ENCODE measurements at places on chromosomes 4 and X.
A peak's percentile ranks its signal among the peaks of the same experiment; 100 is the strongest.

DNA sequence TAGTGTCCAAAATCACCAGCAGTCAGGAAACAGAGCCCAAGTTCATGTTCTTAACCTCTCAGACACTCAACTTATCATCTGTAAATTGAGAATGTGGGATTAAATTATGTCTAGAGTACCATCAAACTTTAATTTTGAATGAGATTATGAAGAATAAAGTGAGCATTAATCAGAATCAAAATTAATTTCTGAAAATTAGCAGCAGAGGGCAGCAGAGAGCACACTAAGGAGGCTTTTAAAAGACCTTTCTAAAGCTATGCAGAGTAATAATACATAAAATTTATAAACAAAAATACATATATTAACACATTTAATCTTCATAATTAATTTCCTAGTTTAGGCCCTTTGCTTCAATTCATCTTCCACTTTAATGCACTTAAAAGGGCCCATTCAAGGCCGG is 7.1 kb downstream of the TASL start:
- no peak overlapping the region for H3K4me3 ChIP-seq
- no peak overlapping the region for H3K27ac ChIP-seq
- peaks cover 4% of the 10 kb centered on the region for H3K36me3 ChIP-seq
- DNase-seq: no peak

DNA sequence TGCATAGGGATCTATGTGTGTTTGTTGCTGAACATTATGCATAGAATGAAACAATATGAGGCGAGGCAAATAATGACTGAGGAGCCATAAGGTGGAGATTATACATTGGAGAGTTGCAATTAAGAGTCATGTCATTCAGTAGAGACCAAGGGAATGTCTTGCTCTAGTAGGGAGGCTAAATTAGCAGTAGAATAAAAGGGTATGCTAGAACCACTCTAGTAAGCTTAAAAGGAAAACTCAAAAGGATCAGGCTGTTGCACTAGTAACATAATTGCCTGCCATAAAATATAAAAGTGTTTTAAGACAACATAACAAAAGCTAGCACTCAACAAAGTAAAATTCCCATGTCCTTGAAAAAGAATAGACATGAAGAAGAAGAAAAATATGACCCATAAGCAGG is 586.2 kb upstream of the DIAPH2 start:
- no peaks in the 10 kb centered on the region for H3K27me3 ChIP-seq
- H3K36me3 ChIP-seq: no peaks in the 10 kb centered on the region
- no peak overlapping the region for H3K4me3 ChIP-seq
- DNase-seq: no peak
- no peak overlapping the region for H3K27ac ChIP-seq

GRCh38 chr4:139278912-139279759 is 889 bp downstream of the MGARP start:
- peaks cover 1% of the 10 kb centered on the region for H3K36me3 ChIP-seq
- H3K27ac ChIP-seq: no peak overlapping the region
- no peak for DNase-seq

- no peak overlapping the region for H3K4me3 ChIP-seq
- no peaks in the 10 kb centered on the region for H3K4me1 ChIP-seq
- H3K27me3 ChIP-seq: no peaks in the 10 kb centered on the region
- DNase-seq: no peak
- H3K27ac ChIP-seq: no peak overlapping the region
Observed at GRCh38 chrX:87727620-87728019, 210.0 kb downstream of the KLHL4 start.

- H3K27ac ChIP-seq: no peak overlapping the region
- H3K4me1 ChIP-seq: peaks cover 4% of the 10 kb centered on the region
- DNase-seq: no peak
- H3K36me3 ChIP-seq: peaks cover 2% of the 10 kb centered on the region
Observed at GRCh38 chrX:54994668-54995351, 822 bp upstream of the PFKFB1 start.

DNA sequence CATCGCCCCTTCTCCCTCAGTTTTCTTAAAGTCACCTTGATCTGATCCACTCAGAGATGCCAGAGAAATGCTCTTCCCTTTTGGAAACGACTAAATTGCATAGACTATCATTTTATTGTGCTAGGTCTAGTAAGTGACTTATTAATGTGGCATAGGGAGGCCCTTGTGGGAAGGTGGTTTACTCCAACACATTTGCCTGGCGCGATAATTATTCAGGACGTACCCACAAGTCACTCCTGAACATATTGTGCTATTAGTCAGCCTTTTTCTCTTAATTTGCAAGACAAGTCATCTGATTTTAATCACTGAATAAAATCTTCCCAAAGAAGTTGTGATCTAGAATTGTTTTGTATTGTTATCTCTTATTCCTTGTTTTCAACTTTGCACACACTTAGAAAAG is 7.6 kb downstream of the ENPEP start:
- peaks cover 50% of the 10 kb centered on the region for H3K27me3 ChIP-seq
- H3K4me3 ChIP-seq: no peak overlapping the region

DNA sequence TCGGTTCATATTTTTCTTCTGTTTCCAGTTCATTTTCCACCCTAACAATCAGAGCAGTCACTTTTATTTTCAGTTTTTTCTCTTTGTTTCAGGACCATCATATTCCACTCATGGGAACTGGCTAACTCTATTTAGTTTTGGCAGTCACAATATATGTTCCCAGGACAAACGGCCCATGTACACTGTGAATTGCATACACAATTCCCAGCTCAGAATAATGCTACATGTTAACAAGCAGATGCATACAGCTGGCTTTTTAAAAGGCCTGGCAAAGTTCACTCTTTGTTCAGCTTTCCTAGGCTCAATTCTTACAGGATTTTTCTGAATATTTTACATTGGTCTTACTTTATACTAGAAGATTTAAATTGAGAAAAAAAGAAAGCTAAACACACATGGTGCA is 224.9 kb downstream of the ANKRD50 start:
- no peaks in the 10 kb centered on the region for H3K36me3 ChIP-seq
- H3K27me3 ChIP-seq: no peaks in the 10 kb centered on the region
- no peak for DNase-seq
- H3K27ac ChIP-seq: no peak overlapping the region
- H3K4me3 ChIP-seq: no peak overlapping the region

GRCh38 chr4:83662204-83662603 is 126.3 kb downstream of the GPAT3 start:
- H3K36me3 ChIP-seq: no peaks in the 10 kb centered on the region
- peaks cover 26% of the 10 kb centered on the region for H3K27me3 ChIP-seq
- DNase-seq: no peak
- H3K27ac ChIP-seq: no peak overlapping the region

- peaks cover 38% of the 10 kb centered on the region for H3K4me1 ChIP-seq
- H3K4me3 ChIP-seq: no peak overlapping the region
- no peak for DNase-seq
- no peaks in the 10 kb centered on the region for H3K27me3 ChIP-seq
- H3K27ac ChIP-seq: peak overlapping the region; percentile 36
Observed at GRCh38 chr4:76301068-76301774, 5.3 kb upstream of the STBD1 start.

GRCh38 chr4:85431881-85432485 is 43.0 kb upstream of the ARHGAP24 start:
- H3K4me3 ChIP-seq: no peak overlapping the region
- no peaks in the 10 kb centered on the region for H3K4me1 ChIP-seq
- DNase-seq: no peak
- no peaks in the 10 kb centered on the region for H3K36me3 ChIP-seq

- DNase-seq: no peak
- H3K36me3 ChIP-seq: no peaks in the 10 kb centered on the region
- H3K27me3 ChIP-seq: no peaks in the 10 kb centered on the region
Observed at GRCh38 chr4:187516224-187516623, 479.3 kb upstream of the ZFP42 start.

- no peaks in the 10 kb centered on the region for H3K36me3 ChIP-seq
- no peaks in the 10 kb centered on the region for H3K27me3 ChIP-seq
- no peak overlapping the region for H3K4me3 ChIP-seq
- H3K27ac ChIP-seq: peak overlapping the region; percentile 19
Observed at GRCh38 chr4:173426064-173426463, 27.1 kb upstream of the SCRG1 start.

GRCh38 chrX:96721354-96721753 is 36.7 kb downstream of the DIAPH2 start:
- H3K27me3 ChIP-seq: no peaks in the 10 kb centered on the region
- no peak overlapping the region for H3K27ac ChIP-seq
- H3K4me1 ChIP-seq: peaks cover 10% of the 10 kb centered on the region
- H3K36me3 ChIP-seq: no peaks in the 10 kb centered on the region

GRCh38 chr4:159160242-159160641 is 57.4 kb downstream of the RAPGEF2 start:
- H3K27me3 ChIP-seq: no peaks in the 10 kb centered on the region
- no peaks in the 10 kb centered on the region for H3K36me3 ChIP-seq
- no peak overlapping the region for H3K27ac ChIP-seq
- no peak for DNase-seq

DNA sequence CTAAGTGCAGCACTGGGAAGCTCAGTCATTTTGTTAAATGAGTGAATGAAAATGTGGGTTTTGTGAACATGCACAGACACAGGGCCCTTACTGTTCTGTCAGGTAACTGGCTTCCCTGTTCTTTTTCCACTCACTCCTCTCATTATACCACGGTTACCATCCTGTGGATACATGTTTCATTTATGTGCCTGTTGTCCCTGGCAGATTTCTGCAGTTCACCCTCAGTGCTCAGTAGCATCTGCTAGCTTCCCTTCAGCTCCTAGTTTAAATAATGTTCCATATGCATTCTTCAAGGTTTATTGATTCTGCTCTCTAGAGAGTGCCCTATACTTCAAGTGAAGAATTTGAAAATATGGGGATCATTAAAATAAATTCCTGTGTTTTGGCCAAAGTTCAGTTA is 1634.3 kb upstream of the ADGRL3 start:
- H3K4me3 ChIP-seq: no peak overlapping the region
- DNase-seq: no peak
- H3K27me3 ChIP-seq: no peaks in the 10 kb centered on the region
- H3K36me3 ChIP-seq: no peaks in the 10 kb centered on the region
- H3K4me1 ChIP-seq: no peaks in the 10 kb centered on the region

- no peaks in the 10 kb centered on the region for H3K4me1 ChIP-seq
- DNase-seq: no peak
- no peaks in the 10 kb centered on the region for H3K36me3 ChIP-seq
- H3K27ac ChIP-seq: no peak overlapping the region
- peaks cover 10% of the 10 kb centered on the region for H3K27me3 ChIP-seq
- no peak overlapping the region for H3K4me3 ChIP-seq
Observed at GRCh38 chr4:56575820-56576429, 70.3 kb downstream of the ARL9 start.

- no peak overlapping the region for H3K27ac ChIP-seq
- H3K36me3 ChIP-seq: peaks cover 16% of the 10 kb centered on the region
- H3K4me1 ChIP-seq: no peaks in the 10 kb centered on the region
- H3K27me3 ChIP-seq: no peaks in the 10 kb centered on the region
Observed at GRCh38 chr4:150591904-150592303, 10.0 kb downstream of the MAB21L2 start.

DNA sequence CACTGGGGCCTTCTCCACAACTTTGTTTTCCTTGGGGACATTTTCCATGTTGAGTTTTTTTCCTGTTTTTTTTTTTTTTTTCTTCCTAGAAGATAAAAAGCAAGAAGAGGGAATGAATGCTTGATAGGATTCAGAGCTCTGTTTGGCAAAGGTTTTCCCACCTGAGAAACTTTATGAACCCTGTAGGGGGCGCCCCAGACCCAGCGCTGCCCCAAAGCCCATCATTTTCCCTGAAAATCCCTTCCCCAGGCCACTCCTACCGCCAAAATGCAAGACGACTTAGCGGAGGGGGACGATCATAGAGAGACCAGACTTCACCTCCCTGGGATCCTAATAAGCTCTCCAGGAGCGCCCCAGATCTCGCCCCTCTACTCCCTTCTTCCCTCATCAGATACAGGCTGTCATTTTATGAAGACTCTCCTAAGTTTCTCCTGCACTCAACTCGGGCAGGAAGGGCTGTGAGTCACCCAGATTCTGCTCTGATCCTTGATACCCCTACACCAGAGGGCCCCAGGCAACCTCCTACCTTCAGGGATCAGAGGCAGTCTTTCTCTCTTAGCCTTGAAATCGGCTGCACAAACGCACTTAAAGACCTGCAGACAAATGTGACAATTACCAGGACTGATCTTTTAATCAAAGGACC is 1.4 kb downstream of the BEX5 start:
- no peaks in the 10 kb centered on the region for H3K27me3 ChIP-seq
- peak overlapping the region; percentile 96 for H3K27ac ChIP-seq
- peaks cover 21% of the 10 kb centered on the region for H3K4me1 ChIP-seq

DNA sequence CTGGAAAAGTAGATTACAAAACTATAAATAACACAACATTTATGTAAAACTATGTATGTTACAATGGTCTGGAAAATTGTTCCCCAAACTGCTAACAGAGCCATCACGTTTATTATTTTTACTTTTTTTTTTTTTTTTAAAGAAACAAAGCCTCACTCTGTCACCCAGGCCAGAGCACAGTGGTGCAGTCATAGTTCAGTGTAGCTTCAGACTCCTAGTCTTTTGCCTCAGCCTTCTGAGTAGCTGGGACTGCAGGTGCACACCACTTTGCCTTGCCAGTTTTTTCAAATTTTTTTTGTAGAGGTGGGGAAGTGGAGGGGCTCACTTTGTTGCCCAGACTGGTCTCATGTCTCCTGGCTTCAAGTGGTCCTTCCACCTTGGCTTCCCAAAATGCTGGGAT is 180.1 kb upstream of the SPRY1 start:
- H3K27ac ChIP-seq: no peak overlapping the region
- no peaks in the 10 kb centered on the region for H3K36me3 ChIP-seq
- DNase-seq: no peak
- no peak overlapping the region for H3K4me3 ChIP-seq
- no peaks in the 10 kb centered on the region for H3K27me3 ChIP-seq
- H3K4me1 ChIP-seq: no peaks in the 10 kb centered on the region

GRCh38 chr4:2881431-2881830 is 37.8 kb downstream of the ADD1 start:
- H3K4me3 ChIP-seq: no peak overlapping the region
- no peaks in the 10 kb centered on the region for H3K27me3 ChIP-seq
- H3K36me3 ChIP-seq: peaks cover 54% of the 10 kb centered on the region
- H3K27ac ChIP-seq: no peak overlapping the region
- no peak for DNase-seq
- peaks cover 29% of the 10 kb centered on the region for H3K4me1 ChIP-seq

DNA sequence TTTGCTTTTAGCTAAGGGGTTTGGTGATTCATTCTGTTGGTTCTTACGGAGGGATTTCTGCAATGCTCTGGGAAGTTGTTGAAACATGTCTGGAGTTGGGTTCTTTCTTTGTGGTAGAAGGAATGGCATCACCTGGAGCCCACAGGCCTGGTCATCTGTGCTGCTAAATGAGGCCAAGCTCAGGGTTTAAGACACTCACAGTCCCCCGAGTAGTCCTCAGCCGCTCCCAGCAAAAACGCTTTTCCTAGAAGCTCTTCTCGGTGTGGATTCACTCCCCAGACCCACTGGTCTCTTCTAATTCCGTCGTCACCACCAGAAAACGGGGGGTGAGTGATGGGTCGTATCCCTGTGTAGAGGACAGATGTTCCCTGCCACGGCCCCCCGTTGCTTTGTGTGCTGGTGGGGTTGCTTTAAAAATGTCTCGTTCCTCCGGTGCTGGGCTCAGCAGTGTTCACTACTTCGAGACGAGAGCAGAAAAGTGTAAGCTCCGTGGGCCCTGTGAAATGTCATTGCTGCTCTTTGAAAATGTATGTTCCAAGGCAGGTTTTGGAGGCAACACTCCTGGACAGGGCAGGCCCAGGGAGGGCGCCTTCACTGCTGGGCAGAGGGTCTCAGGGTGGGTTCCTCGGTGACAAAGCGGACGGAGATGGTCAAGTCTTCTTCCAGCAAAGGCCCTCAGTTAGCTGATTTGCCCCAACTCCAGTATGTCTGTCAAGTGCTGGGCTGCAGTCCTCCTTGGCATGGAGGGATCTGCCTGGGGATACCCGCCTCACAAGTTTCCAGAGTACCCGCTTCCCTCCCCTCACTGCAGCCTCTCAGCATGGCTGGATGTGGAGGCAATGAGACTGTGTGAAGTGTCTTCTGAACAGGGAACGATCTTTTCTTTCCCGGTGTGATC is 37.3 kb downstream of the PSAPL1 start:
- H3K27ac ChIP-seq: no peak overlapping the region
- no peaks in the 10 kb centered on the region for H3K4me1 ChIP-seq
- no peak overlapping the region for H3K4me3 ChIP-seq
